ENCODE measurements at places on chromosomes 11 and 22.

GRCh38 chr11:107816028-107816427 is 42.6 kb downstream of the SLC35F2 start:
- no peak for DNase-seq

DNA sequence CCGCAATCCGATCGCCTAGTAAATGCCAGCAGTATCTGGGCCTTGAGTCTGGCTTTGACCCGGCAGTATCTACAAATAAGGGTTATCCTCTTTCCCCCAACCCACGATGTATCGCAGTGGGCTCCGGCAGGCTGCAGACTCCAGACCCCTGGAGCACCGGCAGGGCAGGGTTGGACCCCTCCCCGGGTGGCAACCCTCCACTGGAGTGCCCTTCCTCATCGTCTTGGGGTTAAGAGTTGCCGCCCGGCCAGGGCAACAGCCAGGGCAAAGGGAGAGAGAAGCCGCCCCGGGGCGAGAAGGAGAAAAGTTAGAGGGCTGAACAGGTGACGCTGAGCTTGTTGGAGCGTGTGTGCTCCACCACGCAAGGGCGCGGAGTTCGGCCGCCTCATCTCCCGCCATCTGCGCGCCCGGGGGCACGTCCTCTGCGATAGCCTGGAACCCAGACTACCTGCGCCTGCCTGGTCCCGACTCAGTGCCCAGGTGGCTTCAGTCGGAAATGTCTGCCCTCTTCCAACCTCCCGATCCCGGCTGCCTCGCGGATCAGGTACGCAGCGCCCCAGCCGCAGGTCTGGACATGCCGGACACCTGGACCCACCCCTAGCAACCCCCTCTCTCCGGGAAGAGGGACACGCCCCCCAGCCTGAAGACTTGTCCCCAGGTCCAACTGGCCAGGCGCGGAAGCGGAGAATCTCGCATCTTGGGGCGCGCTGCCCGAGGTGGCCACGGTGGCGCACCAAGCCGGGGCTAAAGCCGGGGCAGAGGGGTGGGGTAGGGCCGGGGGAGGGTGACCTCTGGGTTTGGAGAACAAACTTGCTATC is 1.2 kb downstream of the DSCAML1 start:
- no peak for DNase-seq

DNA sequence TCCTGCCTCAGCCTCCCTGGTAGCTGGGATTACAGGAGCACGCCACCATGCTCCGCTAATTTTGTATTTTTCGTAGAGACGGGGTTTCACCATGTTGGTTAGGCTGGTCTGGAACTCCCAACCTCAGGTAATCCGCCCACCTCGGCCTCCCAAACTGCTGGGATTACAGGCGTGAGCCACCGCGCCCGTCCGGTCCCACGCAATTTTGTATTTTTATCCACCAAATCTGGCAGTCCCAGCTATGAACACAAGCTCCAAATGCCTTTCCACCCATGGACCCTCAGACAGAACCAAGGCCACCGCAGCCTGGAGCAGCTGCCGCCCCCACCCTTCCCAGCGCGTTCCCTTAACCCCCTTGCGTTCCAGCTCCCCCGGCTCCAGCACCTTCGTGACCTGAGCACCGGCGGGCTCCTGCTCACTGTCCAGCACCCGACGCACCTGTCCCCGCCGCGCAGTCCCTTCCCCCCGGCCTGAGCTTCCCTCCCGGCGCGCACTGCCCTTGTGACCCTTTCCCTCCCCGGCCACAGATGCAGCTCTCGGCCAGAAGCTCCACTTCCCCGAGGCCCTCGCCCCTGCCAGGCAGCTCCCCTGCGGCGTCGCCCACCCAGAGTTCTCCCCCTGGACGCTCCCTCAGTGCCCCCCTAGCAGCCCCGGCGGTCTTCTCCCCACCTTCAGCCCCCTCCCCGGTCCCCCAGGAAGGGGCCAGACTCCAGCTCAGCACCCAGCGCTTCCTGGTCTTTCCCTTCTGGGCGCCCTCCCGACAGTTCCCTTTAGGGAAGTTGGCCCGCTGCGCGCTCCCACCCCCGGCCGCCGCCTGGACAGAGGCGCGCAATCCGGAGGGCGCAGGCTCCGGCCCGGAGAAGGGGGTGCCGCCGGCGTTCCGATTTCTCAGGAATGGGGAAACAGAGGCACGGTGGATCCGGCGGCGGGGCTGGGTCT is 5.6 kb upstream of the ZBED4 start:
- no peak for DNase-seq

DNA sequence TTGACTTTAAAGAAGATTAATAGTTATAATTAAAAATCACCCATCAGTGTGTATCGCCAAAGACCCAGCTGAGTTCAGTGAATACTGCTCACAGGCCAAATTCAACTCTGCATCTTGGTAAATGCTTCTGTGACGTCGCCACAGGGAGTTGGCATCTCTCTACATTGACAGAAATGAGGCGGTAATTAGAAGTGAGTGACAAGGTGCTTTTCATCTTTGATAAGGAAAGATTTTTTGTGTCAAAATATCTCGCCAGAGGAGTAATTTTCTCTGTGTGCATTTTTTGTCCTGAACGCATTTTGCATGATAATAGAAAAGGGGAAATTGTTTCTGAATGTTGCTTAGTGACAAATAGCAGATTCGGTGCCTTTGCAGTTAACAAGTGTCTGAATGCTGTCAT is 345.8 kb downstream of the CNTN5 start:
- no peak for DNase-seq

DNA sequence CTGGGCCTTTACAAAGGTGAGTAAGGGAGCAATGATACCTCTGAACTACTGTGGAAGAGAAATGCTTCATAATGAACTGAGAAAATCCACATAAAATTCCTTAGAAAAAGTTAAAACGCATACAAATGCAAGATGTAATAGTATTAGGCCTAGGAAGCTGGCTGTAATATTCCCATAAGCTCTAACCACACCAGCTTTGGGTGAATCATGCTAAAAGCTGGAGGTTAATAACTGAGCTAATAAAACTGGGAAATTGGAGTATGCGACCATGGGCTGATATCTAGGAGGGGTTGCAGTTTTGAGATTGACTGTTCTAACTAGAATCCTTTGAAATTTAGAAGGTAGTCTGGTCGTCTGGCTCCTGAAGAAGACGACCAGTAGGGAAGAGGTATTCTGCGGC is 28.6 kb upstream of the RCE1 start:
- DNase-seq, result no peak

Measured in hippocampal formation (tissue), 2 donors.